ENCODE measurements at places on chromosomes 5 and 9. TPM values are rescaled to one million over a fixed set of nuclear protein-coding genes. Genes with fewer than 3 reads are reported as not detected.

DNA sequence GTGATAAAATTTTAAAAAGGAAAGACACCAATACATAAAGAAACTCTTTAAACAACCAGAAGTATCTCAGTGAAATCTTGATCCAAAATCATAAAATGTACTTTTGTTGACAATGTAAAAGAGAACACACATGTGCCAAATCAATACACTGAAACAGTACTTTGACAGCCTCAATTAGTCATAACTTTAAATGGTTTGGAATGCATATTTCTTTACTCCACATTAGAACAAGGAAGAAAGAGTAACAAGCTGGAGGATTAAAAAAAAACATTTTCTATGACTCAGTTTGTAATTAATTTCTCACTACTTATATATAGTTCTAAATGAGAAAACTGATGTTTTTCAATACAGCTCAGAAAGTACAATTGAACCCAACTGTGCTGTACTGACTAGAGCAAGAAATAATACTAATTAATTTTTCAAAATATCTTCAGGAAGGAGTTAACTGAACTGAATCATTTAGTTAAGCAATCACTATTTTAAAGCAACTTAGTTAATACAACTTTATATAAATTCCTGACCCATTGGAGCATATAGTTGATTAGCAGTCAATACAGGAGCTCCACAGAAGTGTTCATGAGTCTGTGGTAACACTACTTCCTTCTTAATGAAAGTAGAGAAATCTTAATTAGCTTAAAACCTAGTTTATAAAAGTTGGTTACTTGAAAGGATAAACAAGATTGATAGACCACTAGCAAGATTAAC, 101.0 kb downstream of the NR3C1 start:
- H3K4me3 ChIP-seq, result no peak overlapping the region
- peaks cover 25% of the 10 kb centered on the region for H3K36me3 ChIP-seq
- H3K27me3 ChIP-seq, result no peaks in the 10 kb centered on the region
- H3K27ac ChIP-seq, result no peak overlapping the region
- no peak for DNase-seq
- H3K4me1 ChIP-seq, result peaks cover 4% of the 10 kb centered on the region

DNA sequence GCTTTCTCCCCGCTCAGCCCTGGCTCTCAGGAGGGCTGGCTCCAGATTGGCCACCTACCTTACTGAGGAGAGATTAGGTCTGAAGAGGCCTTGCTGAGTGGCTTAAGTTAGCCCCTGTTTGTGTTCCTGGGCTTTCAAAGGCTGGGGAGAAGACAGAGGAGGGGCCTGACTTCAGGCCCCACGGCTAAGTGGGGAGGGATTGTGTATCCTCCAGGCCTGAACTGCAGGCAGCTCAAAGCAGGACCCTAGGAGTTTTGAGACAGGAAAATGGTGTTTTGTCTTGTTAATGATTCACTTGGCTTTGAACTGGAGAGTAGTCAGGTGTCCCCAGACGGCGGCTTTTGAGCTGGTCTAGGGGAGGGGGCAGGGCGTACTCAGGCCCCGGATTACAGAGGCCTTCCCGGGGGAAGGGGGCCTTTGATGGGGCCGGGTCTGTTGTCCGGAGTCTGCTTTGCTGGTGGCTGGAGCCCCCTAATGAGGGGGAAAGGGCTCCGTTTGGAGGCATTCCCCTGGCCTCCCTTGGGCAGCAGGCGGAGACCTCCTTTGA, 162.0 kb upstream of the SMIM23 start:
- no peaks in the 10 kb centered on the region for H3K36me3 ChIP-seq
- H3K4me1 ChIP-seq, result no peaks in the 10 kb centered on the region
- no peaks in the 10 kb centered on the region for H3K27me3 ChIP-seq
- no peak overlapping the region for H3K4me3 ChIP-seq

DNA sequence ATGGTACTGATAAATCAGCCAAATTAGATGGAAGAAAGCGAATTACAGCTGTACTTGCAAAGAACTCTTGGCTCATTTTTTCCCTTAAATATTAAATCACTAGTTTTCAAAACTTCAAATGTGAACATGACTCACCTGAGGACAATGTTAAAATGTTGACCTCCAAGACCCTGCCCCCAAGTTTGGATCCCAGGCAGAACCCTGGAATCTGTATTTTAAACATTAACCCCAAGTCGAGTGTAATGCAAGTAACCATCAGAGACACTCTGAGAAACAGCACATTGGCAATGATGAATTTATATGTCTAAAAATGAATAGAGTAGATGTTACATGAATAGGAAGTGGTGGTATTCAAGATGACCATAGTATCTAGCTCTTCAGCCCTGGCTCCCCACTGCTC, 2.3 kb upstream of the CD274 start:
- H3K27ac ChIP-seq, result no peak overlapping the region
- no peaks in the 10 kb centered on the region for H3K36me3 ChIP-seq
- no peak overlapping the region for H3K4me3 ChIP-seq
- DNase-seq, result no peak
- H3K4me1 ChIP-seq, result no peaks in the 10 kb centered on the region

GRCh38 chr9:69178583-69179011, 4.5 kb downstream of the TJP2 start:
- DNase-seq, result no peak
- H3K4me3 ChIP-seq, result no peak overlapping the region
- H3K4me1 ChIP-seq, result no peaks in the 10 kb centered on the region
- no peaks in the 10 kb centered on the region for H3K36me3 ChIP-seq
- no peak overlapping the region for H3K27ac ChIP-seq

- peaks cover 26% of the 10 kb centered on the region for H3K4me1 ChIP-seq
- no peak overlapping the region for H3K27ac ChIP-seq
- peaks cover 5% of the 10 kb centered on the region for H3K36me3 ChIP-seq
- H3K27me3 ChIP-seq, result no peaks in the 10 kb centered on the region
Measured at GRCh38 chr5:677131-678101, 15.7 kb downstream of the TPPP start.

DNA sequence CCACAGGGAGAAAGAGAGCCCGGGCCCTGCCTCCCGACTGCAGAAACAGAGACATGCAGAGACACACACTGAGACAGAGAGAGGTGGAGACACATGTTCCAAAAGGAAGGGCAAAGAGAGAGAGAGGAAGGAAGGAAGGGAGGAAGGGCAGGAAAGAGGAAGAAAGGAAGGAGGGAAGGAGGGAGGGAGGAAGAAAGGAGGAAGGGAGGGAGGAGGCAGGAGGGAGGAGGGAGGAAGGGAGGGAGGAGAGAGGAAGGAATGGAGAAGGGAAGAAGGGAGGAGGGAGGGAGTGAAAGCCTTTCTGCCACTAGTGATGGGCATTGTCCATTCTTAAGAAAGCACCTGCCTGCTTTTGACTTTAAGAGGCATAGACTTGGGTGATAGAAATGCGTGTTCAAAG, 31.8 kb upstream of the FIBCD1 start:
- no peak overlapping the region for H3K27ac ChIP-seq
- no peak overlapping the region for H3K4me3 ChIP-seq
- H3K36me3 ChIP-seq, result no peaks in the 10 kb centered on the region
- no peaks in the 10 kb centered on the region for H3K4me1 ChIP-seq

The PRDM9 gene
- not detected for polyA plus RNA-seq

The KIF20A gene
- polyA plus RNA-seq, result 2.8 TPM

The MEIKIN gene
- not detected for polyA plus RNA-seq

Data from sigmoid colon (tissue), 7 donors.